ENCODE measurements at places on chromosomes 6 and 20. TPM values are rescaled to one million over a fixed set of nuclear protein-coding genes. Genes with fewer than 3 reads are reported as not detected.

SPAG4 gene
- total RNA-seq: 14.2 TPM

HLA-F gene
- total RNA-seq: 0.43 TPM

OR2H2 gene
- not detected for total RNA-seq

CPNE5 gene
- 0.63 TPM for total RNA-seq

TRIM31 gene
- total RNA-seq: not detected

BCAS1 gene
- total RNA-seq: not detected

SAMD3 gene
- 0.32 TPM for total RNA-seq

HEBP2 gene
- 32.4 TPM for total RNA-seq

LY6G6C gene
- not detected for total RNA-seq

MGME1 gene
- total RNA-seq: 4.6 TPM

RTEL1 gene
- 30.7 TPM for total RNA-seq

IL17F gene
- not detected for total RNA-seq

C20orf204 gene
- total RNA-seq: 0.32 TPM

BMP2 gene
- total RNA-seq: 0.38 TPM

LTB gene
- total RNA-seq: not detected

GGTLC1 gene
- not detected for total RNA-seq

MUC22 gene
- total RNA-seq: not detected

RIN2 gene
- 48.3 TPM for total RNA-seq

GABRR1 gene
- total RNA-seq: not detected

MYB gene
- 1.2 TPM for total RNA-seq

UST gene
- 23.3 TPM for total RNA-seq

MCCD1 gene
- not detected for total RNA-seq

SLC24A3 gene
- total RNA-seq: not detected

NRSN1 gene
- total RNA-seq: not detected

GPX5 gene
- not detected for total RNA-seq

TAF11 gene
- total RNA-seq: 18.2 TPM

PNRC1 gene
- 51.3 TPM for total RNA-seq

SYCP2L gene
- not detected for total RNA-seq

PRDM1 gene
- total RNA-seq: 2.7 TPM

SCRT2 gene
- total RNA-seq: not detected

PMEPA1 gene
- total RNA-seq: 6.6 TPM

DEFB118 gene
- not detected for total RNA-seq

SOX18 gene
- total RNA-seq: not detected

LCA5 gene
- total RNA-seq: 4.2 TPM

MLIP gene
- not detected for total RNA-seq

Data from GM23248 (cell line).